H9 (cell line): ENCODE measurements at places on chromosomes 7 and 10.

DNA sequence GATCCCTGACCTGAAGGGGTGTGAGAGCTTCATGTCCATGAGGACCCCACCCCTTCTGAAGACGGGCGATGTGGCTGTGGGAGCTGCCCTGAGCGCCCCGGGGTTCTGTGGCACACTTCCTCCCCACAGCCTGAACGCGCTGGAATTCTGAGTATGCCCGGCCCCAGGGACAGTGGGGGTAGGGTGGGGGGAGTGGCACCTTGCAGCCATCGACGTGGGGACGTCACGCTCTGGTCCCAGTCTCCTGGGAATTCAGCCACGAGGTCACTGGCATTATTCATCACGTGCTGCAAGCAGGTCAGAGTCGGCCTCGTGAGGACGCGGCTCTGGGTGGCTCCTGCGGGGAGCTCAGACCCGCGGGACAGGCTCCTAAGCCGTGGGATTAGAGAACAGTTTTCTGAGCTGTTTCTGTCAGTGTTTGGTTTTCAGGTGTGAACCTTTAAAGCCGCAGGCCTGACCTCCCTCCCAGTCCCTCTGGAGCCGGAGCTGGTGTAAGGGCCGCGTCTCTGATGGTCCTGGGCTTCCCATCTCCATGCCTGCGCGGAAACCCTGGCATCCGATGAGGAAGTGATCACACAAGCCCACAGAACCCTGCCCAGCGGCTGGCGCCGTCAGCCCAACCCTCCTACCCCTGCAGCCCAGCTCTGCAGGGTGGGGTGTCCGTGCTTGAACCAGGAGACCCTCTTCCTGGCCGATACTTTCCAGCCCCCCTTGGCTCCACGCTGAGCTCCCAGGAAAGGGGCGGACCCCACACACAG, 16.1 kb downstream of the GPR146 start:
- DNase-seq = peak; percentile 65

GRCh38 chr10:73759512-73760115, 15.4 kb downstream of the SEC24C start:
- DNase-seq = no peak

GRCh38 chr7:40498924-40499510, 364.2 kb downstream of the SUGCT start:
- DNase-seq = no peak

- DNase-seq = no peak
These were observed 545.1 kb downstream of the AUTS2 start for GRCh38 chr7:70143075-70144044.

- DNase-seq = no peak
These were observed 180.6 kb downstream of the LRMDA start for GRCh38 chr10:75611993-75612372.

- no peak for DNase-seq
These were observed 11.0 kb upstream of the RADIL start for GRCh38 chr7:4894482-4894881.

DNA sequence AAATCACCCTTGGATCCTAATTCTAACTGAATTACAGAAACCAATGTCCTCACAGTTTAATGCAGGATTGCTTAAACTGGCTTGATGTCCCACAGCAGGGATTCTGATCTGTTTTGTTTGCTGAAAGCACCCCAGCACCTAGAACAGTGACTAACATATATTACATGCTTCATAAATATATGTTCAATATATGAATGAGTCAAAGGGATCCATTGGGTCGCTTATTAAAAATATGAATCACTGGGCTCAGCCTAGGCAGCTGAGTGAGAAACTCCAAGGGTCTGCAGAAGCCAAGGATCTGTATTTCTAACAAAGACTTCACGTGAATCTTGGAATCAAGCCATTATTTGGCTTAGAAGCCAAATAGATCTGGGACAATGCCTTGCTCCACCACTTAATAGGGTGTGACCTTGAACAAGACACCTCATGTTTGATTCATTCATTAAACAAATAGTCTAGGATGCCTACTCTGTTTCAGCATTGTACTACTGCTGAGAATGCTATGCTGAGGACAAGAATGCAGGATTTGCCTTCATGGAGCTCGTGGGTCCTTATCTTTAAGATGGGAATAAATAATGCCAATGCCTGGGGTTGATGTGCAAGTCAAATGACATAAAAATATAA, 103.4 kb upstream of the DLX6 start:
- no peak for DNase-seq

- no peak for DNase-seq
These were observed 370.8 kb upstream of the LRRTM3 start for GRCh38 chr10:66555061-66555460.

GRCh38 chr10:33410860-33411234, 76.4 kb upstream of the NRP1 start:
- no peak for DNase-seq

- no peak for DNase-seq
These were observed 158.4 kb downstream of the AOAH start for GRCh38 chr7:36565792-36566356.

- peak; percentile 38 for DNase-seq
These were observed 26.6 kb upstream of the R3HCC1L start for GRCh38 chr10:98107644-98108430.

DNA sequence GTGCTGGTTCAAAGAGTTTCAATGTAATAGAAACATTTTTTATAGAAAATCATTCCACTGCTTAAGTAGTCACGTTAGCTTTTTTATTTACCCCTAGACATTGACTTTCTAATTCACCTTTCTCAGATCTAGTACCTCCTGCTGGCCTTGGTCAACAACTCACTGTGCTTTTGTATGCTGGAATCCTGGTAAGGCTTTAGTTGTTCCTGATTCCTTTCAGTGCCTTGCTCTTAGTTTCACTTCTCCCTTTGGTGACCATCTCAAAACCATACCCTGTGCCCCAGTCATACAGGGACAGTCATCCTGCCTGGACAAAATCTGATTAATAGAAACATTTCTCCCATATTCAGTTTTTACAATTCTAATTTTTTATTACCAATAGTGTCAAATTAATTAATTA, 130.2 kb downstream of the GPR37 start:
- DNase-seq = no peak

GRCh38 chr7:22433710-22434460, 66.1 kb downstream of the STEAP1B start:
- peak; percentile 85 for DNase-seq

- no peak for DNase-seq
These were observed 102.6 kb downstream of the SH3PXD2A start for GRCh38 chr10:103752680-103753248.

DNA sequence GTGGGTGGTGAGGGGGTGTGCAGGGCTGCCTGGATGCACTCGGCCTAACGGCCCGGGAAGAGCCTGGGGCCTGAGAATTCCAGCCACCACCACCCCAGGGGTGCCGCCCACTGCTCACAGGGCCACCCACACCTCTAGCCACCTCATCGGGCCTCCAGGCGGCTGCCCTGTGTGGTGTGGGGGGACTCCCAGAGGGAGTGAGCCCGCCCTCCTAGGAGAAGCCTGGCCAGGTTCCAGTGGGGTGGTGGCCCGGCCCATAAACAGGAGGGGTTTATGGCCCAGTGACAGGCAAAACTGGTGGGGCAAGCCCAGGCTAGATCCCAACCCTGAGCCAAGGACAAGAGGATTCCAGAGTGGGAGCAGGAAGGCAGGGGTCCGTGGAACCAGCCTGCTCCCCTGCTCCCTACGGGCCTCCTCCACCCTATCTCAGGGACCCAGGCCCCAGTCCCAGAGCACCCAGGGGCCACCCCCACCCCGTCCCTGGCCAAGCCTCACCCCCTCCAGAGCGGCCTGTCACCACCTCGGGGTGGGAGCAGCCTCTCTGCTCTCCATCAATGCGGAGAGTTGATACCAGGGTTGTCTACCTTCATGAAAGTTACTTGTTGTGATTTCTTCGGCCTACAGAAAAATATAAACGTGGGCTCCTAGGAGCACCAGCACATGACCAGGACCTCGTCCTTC, 20.2 kb upstream of the PDGFA start:
- no peak for DNase-seq
